ENCODE measurements at places on chromosomes 7 and 10. TPM values are rescaled to one million over a fixed set of nuclear protein-coding genes. Genes with fewer than 3 reads are reported as not detected.

Gene FOXI2
- total RNA-seq, result not detected

DNA sequence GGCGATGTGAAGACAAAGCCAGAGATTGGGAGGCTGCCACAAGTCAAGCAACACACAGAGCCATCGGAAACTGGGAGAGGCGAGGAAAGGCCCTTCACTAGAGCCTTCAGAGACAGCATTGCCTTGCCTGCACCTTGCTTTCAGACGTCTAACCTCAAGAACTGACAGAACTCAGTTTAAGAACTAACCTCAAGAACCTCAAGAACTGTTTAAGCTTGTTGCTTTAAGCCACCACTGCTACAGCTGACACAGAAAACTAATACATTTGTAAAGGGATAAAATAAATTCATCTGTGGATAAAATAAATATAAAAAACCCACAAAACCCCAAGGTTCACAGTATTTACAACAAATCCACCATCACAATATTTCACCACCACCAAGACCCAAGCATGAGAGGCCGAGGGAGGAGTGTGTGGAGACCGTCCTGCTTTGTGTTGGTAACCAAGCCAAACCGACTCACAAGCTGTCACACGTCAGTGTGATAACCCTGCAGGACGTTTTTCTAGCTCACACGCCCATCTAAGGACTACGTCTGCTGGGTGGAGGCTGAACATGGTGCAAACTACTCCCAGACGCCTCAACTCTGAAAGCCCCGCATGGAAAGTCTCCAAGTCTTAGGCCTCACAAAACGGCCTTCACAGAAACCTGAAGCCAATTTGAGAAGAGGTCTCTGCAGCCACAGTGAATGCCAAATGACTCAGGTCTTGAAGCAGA is 116.8 kb downstream of the ABLIM1 start:
- H3K27ac ChIP-seq, result peak overlapping the region; percentile 99
- no peaks in the 10 kb centered on the region for H3K36me3 ChIP-seq
- no peaks in the 10 kb centered on the region for H3K27me3 ChIP-seq
- peaks cover 90% of the 10 kb centered on the region for H3K4me1 ChIP-seq
- peak; percentile 85 for DNase-seq

DNA sequence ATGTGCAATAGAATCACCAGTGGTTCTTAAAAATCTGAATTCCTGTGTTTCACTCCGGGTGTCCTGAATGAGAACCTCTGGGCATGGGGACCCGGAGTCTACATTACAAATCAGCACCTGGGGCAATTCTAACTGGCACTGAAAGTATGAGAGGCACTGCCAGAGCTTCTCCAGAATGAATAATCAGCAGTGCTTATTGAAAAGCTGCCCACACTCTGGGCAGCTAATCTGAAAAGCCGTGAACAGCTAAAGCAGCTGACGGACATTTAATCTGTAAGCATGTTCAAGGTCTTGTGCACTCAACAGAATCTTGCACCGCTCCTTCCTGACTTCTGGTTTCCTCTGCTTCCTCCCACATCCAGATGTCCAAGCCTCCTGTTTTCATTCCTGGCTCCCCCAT is 113.3 kb upstream of the KIF5B start:
- no peaks in the 10 kb centered on the region for H3K36me3 ChIP-seq
- no peak overlapping the region for H3K27ac ChIP-seq
- no peak overlapping the region for H3K4me3 ChIP-seq
- DNase-seq, result no peak
- peaks cover 3% of the 10 kb centered on the region for H3K27me3 ChIP-seq

- DNase-seq, result no peak
- H3K27ac ChIP-seq, result no peak overlapping the region
- H3K36me3 ChIP-seq, result peaks cover 22% of the 10 kb centered on the region
- H3K27me3 ChIP-seq, result no peaks in the 10 kb centered on the region
- peaks cover 62% of the 10 kb centered on the region for H3K4me1 ChIP-seq
Measured at GRCh38 chr10:104306897-104307296, 31.4 kb downstream of the ITPRIP start.

Gene ANKMY2
- 10.1 TPM for total RNA-seq

DNA sequence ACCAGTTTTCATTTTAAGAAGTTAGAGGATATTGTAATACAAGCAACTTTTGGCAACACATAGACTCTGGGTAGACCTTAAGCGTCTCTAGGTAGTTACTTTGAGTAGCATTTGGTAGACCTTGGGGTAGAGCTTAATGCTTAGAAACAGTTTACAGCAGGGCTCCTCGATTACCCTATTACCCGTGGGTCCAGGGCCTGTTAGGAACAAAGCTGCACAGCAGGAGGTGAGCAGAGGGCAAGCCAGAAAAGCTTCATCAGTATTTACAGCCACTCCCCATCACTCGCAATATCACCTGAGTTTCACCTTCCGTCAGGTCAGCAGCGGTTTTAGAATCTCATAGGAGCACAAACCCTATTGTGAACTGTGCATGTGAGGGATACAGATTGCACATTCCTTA is 173.5 kb downstream of the TSPAN12 start:
- H3K4me1 ChIP-seq, result no peaks in the 10 kb centered on the region
- H3K4me3 ChIP-seq, result no peak overlapping the region
- H3K27ac ChIP-seq, result no peak overlapping the region
- no peak for DNase-seq

DNA sequence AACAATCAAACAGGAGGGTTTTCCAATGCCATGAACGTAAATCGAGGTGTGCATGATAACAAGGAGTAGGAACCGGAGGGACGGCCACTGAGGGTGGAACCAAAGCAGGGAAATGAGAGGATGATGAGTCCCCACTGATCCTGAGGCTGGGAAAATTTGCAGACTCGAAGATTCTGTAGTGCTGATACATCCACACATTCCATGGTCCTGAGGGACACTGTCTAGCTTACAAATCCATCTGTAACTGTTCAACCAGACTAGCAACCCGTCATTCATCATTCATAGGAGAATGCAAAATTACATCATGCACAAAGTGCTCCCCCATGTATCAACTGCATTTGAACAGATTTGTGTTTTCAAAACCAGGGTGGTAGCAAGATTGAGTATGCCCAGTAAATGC is 189.7 kb downstream of the PTPRN2 start:
- DNase-seq, result no peak
- no peaks in the 10 kb centered on the region for H3K27me3 ChIP-seq
- H3K4me3 ChIP-seq, result no peak overlapping the region
- no peak overlapping the region for H3K27ac ChIP-seq
- no peaks in the 10 kb centered on the region for H3K4me1 ChIP-seq

GRCh38 chr7:152173372-152174070 is 148.0 kb downstream of the GALNT11 start:
- peaks cover 29% of the 10 kb centered on the region for H3K36me3 ChIP-seq
- no peak overlapping the region for H3K4me3 ChIP-seq
- no peak overlapping the region for H3K27ac ChIP-seq

GRCh38 chr10:33800545-33800944 is 466.1 kb upstream of the NRP1 start:
- no peak for DNase-seq
- no peaks in the 10 kb centered on the region for H3K27me3 ChIP-seq
- H3K36me3 ChIP-seq, result no peaks in the 10 kb centered on the region
- H3K27ac ChIP-seq, result no peak overlapping the region
- no peaks in the 10 kb centered on the region for H3K4me1 ChIP-seq

GRCh38 chr7:95897557-95898251 is 125.3 kb downstream of the DYNC1I1 start:
- H3K27ac ChIP-seq, result no peak overlapping the region
- H3K36me3 ChIP-seq, result no peaks in the 10 kb centered on the region
- no peak for DNase-seq
- peaks cover 7% of the 10 kb centered on the region for H3K27me3 ChIP-seq

All from activated CD4-positive, alpha-beta T cell treated with anti-CD3 and anti-CD28 coated beads for 36 hours (primary cell).